NCI-H1930 (cell line): ENCODE measurements at places on chromosomes 12 and 14.

- DNase-seq = no peak
These were observed 10.3 kb downstream of the TWF1 start for GRCh38 chr12:43795716-43796280.

GRCh38 chr12:26272851-26273250 is 77.5 kb downstream of the SSPN start:
- DNase-seq = no peak

DNA sequence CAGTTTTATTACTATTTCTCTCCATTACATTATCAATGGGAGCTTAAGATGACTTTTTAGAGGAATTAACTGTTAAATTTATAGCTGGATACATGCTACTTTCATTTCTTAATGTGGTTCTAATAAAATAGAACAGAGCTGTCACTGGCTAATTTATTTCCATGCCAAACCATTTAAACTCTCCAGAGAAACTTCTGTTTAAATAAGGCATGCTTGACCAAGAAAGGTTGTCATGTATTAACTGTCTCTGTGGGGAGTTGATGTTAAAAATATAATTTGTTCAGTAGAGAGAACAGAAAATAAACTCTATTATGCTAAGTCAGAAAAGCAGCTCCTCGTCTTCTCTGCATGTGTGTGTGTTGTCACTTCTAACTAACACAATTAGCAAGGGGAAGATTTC is 447.4 kb downstream of the SLC16A7 start:
- no peak for DNase-seq

DNA sequence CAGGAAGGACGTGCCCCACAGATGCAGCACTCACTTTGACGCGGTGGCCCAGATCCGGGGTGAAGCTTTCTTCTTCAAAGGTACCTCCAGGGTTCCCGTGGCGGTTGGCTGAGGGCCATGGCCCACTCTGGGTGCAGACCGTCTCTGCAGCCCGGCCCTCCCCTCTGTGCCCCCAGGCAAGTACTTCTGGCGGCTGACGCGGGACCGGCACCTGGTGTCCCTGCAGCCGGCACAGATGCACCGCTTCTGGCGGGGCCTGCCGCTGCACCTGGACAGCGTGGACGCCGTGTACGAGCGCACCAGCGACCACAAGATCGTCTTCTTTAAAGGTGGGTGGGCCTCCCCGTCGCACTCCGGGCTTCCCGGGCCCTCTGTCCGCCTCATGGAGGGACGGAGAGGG is 16.9 kb downstream of the MMP17 start:
- DNase-seq = no peak

GRCh38 chr12:115763982-115764621 is 513.4 kb downstream of the MED13L start:
- no peak for DNase-seq

GRCh38 chr12:115037830-115038229 is 353.9 kb upstream of the TBX3 start:
- no peak for DNase-seq
